ENCODE measurements at places on chromosomes 5 and 9.
A peak's percentile ranks its signal among the peaks of the same experiment; 100 is the strongest.

GRCh38 chr5:115333164-115333563 is 36.7 kb upstream of the CCDC112 start:
- DNase-seq: peak; percentile 20

DNA sequence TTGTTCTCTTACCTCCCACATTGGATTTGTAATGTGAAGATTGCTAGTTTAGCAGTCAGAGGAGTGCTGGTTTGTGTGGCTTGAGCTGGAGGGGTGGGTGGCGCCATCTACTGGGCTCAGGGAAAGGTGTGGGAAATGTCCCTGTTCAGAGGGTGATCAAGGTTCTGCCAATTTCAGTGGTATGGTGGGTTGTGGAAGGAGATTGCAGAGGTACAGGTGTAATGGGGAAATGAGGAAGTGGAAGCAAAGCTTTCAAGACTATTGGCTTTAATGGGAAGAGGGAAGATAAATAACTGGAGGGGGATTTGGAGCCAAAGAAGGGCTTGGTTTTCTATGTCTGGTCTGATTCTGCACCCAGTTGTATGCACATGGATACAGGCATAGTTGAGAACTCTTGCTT is 76.4 kb downstream of the OSMR start:
- DNase-seq: peak; percentile 72

GRCh38 chr9:95481000-95481399 is 35.8 kb downstream of the PTCH1 start:
- DNase-seq: no peak

DNA sequence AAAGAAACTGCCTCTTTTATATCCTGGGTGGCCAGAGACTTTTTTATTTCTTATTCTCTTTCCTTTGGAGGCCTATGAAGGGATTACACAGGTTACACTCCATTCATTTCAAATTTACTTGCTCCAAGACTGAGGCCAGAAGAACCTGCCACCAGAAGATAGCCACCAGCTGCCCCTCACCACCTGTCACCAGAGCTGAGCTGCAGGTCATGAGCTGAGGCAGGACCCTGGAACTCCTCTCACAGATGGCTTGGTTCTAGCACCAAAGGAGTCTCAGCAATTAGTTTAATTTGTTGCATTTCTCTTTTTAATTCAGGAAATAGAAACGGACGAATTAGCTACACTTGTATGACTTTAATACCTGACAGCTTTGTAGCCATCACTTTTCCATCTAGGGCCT is 313.9 kb downstream of the SPOCK1 start:
- no peak for DNase-seq

DNA sequence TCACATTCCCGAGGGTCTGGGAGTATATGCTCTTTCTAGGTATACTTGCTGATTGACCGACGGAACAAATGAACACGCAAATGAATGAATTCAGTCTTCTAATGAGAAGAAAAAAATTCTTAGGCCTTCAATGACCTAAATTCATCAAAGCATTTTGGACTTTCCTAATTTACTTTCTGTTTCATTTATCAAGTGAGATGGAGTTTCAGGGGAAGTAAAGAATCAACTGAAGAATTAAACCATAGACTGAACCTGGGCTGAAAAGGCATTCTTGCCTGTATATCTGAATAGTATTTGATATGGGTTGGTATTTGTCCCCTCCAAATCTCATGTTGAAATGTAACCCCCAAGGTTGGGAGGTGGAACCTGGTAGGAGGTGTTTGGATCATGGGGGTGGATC is 64.1 kb downstream of the ZFAND5 start:
- no peak for DNase-seq
